ENCODE measurements at places on chromosomes 3 and 15.

GRCh38 chr3:193974671-193975535, 161.0 kb upstream of the HES1 start:
- no peak for DNase-seq

- DNase-seq, result no peak
These were observed 11.4 kb downstream of the TIPARP start for GRCh38 chr3:156685752-156686151.

- DNase-seq, result no peak
These were observed 354.8 kb upstream of the TBL1XR1 start for GRCh38 chr3:177552051-177552450.

DNA sequence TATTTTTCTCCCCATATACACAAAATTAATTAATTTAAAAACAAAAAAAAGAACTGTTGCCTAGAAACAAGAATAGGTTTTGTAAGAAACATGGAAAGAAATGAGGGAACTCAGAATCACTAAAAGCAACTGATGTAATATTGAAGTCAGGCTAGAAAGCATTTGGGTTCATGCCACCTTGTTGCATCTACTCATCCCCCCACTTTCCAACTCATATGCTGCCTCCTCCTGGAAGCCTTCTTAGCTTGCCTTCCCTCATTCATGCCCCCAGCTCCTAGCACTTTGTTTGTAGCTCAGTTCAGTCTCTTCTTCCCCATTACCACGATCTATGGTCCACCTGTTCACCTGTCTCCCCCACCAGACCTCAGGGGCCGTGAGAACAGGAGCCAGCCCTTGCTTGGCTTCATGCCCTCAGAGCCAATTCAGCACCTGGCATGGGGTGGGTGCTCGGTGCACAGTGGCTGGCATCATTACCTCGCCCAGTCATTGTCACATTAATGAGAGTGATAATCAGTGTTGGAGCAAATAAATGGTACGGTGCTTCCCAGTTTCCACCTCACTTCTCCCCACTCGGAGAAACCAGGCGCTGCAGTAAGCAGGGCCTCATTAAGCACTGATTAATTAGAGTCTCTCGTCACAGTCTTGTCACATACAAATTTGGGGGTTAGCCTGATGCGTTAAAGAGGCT, 62.4 kb upstream of the SLC6A1 start:
- DNase-seq, result no peak
